ENCODE measurements at places on chromosomes 3 and 15. TPM values are rescaled to one million over a fixed set of nuclear protein-coding genes. Genes with fewer than 3 reads are reported as not detected.

Gene CFAP44
- 17.5 TPM for total RNA-seq

Gene SLC22A14
- total RNA-seq: not detected

Gene PLSCR5
- not detected for total RNA-seq

Gene HHLA2
- total RNA-seq: 169 TPM

Gene BSN
- 0.17 TPM for total RNA-seq

Gene LRRC34
- total RNA-seq: 1.6 TPM

Gene ECE2
- 0.19 TPM for total RNA-seq

Gene SST
- total RNA-seq: 7.2 TPM

Gene CCNB2
- total RNA-seq: 3.0 TPM

Gene GOLGA8S
- 0.07 TPM for total RNA-seq

Gene LRRC31
- 63.8 TPM for total RNA-seq

Gene UROC1
- total RNA-seq: not detected

Gene GNL3
- 54.4 TPM for total RNA-seq

Gene SFMBT1
- total RNA-seq: 19.8 TPM

Gene LRRC2
- total RNA-seq: 2.8 TPM

Gene OCA2
- not detected for total RNA-seq

Gene GABRB3
- 3.2 TPM for total RNA-seq

Gene CX3CR1
- total RNA-seq: 0.94 TPM

Gene TF
- total RNA-seq: 0.51 TPM

Gene FBXL22
- 4.2 TPM for total RNA-seq

Gene OXTR
- 0.52 TPM for total RNA-seq

Gene SH2D7
- 1.9 TPM for total RNA-seq

Gene LXN
- total RNA-seq: 17.9 TPM

Gene TMEM207
- total RNA-seq: not detected

Gene PTX3
- total RNA-seq: 3.7 TPM

Gene FMN1
- 30.8 TPM for total RNA-seq

Gene COL6A5
- not detected for total RNA-seq

Gene C3orf49
- total RNA-seq: not detected

Gene UBA7
- total RNA-seq: 90.3 TPM

Gene MOBP
- 0.44 TPM for total RNA-seq

Gene ZNF774
- 11.8 TPM for total RNA-seq

Gene TIMP4
- 1.2 TPM for total RNA-seq

Gene CIDEC
- total RNA-seq: 49.0 TPM

Gene SELENOT
- 80.7 TPM for total RNA-seq

Gene SH3GL3
- not detected for total RNA-seq

Gene SLC35A5
- 34.9 TPM for total RNA-seq

Gene RSRC1
- total RNA-seq: 26.6 TPM

Gene POPDC2
- total RNA-seq: 7.1 TPM

Gene GOLGA6L9
- total RNA-seq: 3.9 TPM

Gene RASL12
- total RNA-seq: 29.7 TPM

Gene ADAMTS9
- 20.5 TPM for total RNA-seq

Gene FBXO40
- total RNA-seq: not detected

Gene SPG11
- total RNA-seq: 89.9 TPM

Data from mucosa of descending colon (tissue), 3 donors.